Skeletal muscle cell (primary cell): ENCODE measurements at places on chromosomes 16 and 17.
A peak's percentile ranks its signal among the peaks of the same experiment; 100 is the strongest.

- no peak for DNase-seq
These were observed 14.0 kb upstream of the OR1E2 start for GRCh38 chr17:3447625-3448024.

- no peak for DNase-seq
These were observed 2.0 kb downstream of the TP53I13 start for GRCh38 chr17:29570521-29570920.

DNA sequence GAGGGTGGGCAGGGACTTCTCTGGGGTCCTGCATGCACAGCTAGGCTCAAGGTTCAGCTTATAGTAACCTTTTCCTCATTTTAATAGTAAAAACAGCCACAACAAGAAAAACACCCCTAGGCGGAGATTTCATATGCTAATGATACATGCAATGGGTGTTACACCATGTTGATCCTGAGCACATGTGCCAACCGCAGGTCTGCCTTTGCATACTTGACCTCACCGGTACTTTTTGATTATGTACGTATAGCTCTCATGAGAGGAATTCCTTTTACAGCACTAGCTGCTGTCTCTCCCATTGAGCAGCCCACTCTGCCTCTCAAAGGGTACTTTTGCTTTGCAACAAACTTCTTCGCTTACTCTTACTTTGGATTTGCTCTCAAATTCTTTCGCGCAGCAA, 1.9 kb downstream of the KRTAP4-8 start:
- no peak for DNase-seq

DNA sequence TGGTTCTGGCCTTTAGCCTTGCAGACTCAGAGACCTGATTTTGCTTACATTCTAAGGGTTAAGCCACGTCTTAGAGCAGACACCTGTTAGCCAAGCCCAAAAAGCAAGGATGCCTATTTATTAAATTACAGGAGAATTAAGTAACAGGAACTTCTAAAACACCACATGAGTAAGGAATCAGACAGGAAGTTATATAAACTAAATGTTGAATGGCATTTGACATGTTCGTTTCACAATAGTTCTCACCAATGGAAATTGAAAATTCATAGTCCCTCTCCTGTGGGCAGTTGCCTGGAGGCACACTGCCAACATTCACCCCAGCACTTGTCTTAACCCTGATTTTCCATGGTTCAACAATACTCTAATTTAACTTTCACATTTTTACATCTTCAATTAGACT, 9.0 kb downstream of the KRTAP9-7 start:
- no peak for DNase-seq

GRCh38 chr17:19357351-19357750, 5.2 kb downstream of the B9D1 start:
- DNase-seq = no peak

GRCh38 chr16:50539822-50540710, 8.1 kb upstream of the NKD1 start:
- no peak for DNase-seq

DNA sequence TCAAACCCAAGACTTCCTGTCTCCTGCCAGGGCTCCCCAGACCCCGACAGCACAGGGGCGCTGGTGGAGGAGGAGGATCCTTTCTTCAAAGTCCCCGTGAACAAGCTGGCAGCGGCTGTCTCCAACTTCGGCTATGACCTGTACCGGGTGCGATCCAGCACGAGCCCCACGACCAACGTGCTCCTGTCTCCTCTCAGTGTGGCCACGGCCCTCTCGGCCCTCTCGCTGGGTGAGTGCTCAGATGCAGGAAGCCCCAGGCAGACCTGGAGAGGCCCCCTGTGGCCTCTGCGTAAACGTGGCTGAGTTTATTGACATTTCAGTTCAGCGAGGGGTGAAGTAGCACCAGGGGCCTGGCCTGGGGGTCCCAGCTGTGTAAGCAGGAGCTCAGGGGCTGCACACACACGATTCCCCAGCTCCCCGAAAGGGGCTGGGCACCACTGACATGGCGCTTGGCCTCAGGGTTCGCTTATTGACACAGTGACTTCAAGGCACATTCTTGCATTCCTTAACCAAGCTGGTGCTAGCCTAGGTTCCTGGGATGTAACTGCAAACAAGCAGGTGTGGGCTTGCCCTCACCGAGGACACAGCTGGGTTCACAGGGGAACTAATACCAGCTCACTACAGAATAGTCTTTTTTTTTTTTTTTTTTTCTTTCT, 8.1 kb downstream of the SERPINF1 start:
- DNase-seq = no peak

GRCh38 chr17:68771867-68772515, 170.8 kb upstream of the FAM20A start:
- no peak for DNase-seq

DNA sequence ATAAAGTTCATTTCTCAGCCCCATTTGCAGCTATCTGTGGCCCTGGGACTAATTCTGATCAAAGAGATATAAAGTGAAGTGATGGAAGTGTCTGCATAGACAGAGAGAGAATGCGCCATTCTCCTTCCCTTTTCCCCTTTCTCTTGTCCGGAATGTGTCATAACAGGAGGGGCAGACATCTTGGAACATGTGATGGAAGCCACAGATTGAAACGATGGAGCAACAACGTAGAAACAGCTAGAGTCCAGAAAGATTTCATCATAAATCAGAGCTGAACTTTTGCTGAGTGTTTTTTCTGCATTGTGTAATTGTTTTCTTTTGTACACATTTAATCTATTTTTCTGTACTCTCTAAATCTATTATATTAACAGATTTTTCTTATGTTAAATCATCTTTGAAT, 11.3 kb downstream of the ASGR1 start:
- DNase-seq = no peak

DNA sequence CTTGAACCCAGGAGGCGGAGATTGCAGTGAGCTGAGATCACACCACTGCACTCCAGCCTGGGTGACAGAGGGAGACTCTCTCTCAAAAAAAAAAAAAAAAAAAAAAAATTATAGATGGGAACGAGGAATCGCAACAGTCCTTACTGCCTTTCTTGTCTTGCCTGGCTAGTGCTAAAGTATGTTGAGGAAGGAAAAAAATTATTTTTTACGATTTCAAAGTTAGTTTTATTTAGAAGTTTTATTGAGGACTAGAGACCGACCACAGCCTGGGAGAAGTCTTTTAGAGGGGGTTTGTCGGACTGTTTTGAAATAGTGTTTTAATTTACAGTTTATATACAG, 15.8 kb upstream of the DNAH17 start:
- no peak for DNase-seq

DNA sequence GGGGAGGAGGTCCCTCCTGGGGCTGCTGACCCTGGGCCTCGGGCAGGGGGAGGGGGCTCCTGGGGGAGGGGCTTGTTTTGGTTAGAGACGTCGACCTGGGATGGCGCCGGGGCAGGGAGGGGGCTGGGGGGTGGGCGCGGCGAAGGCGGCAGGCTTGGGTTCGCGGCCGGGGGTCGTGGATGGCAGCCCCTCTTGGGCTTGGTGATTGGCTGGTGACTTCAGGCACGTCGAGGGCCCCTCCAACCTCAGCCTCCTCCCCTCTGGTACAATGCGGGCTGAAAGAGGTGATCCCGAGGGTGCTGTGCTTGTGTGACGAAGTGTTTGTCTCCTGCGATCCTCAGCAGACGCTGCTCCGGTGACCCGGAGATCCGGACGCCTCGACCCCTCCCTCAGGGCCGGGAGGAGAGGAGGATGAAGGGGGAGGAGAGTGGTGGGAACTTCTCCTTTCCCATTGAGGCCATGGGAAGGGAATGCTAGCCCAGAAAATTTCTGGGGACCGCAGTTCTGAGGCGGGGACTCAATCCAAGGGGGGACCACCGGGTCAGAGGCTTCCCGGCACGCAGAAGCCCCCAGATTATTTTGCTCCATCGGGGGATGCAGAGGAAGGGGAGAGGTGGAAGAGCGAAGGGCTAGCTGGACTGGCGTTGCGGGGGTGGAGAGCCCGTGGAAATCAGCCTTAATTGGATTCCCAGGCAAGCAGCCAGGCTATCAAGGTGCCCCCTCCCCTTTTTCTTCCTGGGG, 43.9 kb downstream of the RAI1 start:
- no peak for DNase-seq

GRCh38 chr16:57297856-57298255, 13.4 kb upstream of the PLLP start:
- no peak for DNase-seq

GRCh38 chr17:42403150-42403549, 14.9 kb upstream of the STAT3 start:
- no peak for DNase-seq

DNA sequence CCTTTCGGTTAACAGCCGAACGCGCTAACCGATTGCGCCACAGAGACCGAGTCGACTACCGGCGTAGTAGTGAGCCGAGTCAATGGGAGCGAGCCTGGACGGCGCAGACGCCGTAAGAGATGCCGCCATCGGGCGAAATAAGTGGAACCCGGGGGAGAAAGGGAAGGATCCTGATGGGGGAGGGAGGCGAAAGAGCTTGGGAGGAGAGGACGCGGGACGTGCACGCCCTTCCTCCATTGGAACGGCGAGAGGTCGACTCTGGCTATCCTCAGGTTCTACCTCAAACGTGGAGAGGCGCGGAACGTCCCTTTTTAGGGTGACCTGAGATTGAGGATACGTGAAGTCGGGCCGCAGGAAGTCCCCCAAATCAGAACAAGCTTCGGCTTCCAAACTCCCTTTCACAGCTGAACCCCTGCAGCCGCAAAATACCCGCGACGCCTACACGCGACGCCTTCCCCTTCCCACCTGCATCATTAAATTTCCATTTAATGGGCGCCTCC, 683 bp upstream of the PSMB3 start:
- peak; percentile 61 for DNase-seq

GRCh38 chr16:73426433-73427160, 378.7 kb upstream of the ZFHX3 start:
- no peak for DNase-seq

DNA sequence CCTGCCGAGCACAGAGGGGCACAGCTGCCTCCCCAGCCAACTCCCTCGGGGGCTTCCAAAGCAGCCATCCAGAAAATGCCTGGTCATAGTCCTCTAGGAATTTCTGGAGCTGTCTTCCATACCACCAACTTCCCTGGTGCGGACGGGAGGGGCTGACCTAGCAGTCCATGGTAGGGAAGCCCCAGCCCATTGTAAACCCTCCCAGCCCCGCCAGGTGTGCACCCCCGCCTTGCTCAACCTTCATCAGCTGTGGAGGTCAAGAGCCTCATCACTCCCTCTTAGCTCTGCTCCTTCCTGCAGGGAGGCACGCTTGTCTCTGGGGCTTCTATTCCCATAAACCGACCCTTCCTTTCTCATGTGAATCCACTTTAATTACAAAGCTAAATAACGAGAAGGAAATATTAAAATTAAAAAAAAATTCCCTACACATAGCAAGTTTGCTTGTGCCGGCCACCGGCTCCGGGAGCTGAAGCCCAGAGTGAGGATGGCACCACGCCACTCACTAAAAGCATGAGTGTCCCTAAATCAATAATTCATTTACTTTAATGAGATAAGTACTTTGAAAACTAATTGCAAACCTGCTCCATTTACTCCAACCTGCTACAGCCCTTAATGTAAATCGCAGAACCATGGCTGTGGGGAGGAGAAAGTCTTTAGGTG, 181.4 kb downstream of the ENGASE start:
- no peak for DNase-seq

- no peak for DNase-seq
These were observed 12.0 kb upstream of the HOXB13 start for GRCh38 chr17:48740537-48740936.

DNA sequence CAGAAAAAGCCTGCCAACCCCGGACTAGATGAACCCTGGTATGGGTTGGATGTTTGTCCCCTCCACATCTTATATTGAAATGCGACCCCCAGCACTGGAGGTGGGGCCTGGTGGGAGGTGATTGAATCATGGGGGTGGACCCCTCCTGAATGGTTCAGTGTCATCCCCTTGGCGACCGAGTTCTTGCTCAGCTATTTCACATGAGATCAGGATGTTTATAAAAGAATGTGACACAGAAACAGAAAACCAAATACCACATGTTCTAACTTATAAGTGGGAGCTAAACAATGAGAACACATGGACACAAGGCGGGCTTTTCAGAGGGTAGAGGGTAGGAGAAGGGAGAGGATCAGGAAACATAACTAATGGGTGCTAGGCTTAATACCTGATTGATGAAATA, 576.0 kb upstream of the HSBP1 start:
- peak; percentile 6 for DNase-seq

DNA sequence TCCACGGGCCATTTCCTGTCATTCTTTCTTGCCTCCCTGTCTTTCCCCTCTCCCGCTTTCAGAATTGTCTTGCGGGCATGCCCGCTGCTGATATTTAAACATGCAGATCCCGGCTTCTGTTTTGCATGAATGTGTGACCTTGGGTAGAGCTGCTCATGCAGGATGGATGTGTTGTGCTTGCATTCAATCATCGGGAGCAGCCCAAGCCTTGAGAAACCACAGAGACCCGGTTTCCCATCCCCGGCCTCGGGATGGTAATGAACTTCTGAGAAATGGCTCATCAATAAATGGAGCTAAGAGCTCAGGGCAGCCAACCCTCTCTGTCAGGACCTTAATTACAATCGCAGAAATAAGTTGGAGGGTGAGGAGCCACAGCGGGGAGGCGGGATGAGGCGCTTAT, 303.7 kb upstream of the TNRC6C start:
- DNase-seq = no peak

DNA sequence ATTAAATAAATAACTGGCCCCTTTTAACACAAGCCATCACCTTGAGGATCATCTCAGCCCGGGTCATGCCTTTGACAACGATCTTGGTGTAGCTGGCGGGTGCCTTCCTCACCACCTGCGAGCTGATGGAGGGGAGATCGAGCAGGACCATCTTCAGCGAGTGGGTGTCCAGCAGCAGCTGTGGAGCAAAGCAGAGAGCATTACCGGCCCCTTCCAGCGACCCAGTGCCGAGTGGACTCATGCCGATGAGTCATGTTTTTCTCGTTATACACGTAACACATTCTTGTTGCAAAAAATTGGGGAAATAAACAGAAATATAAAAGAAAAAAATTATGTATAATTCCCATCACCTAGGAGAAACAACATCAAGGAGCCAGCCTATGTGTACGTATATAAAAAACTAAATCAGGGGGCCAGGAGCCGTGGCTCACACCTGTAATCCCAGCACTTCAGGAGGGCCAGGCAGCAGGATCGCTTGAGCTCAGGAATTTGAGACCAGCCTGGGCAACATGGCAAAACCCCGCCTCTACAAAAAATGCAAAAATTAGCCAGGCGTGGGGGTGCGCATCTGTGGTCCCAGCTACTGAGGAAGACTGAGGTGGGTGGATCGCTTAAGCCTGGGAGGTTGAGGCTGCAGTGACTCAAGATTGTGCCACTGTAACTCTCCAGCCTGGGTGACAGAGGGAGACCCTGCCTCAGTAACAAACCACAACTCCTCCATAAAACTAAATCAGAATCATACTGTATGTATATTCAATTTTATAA, 169.1 kb upstream of the RPH3AL start:
- no peak for DNase-seq
